Left ventricle myocardium superior (tissue), 1 donor: ENCODE measurements at places on chromosomes 5 and 9. TPM values are rescaled to one million over a fixed set of nuclear protein-coding genes. Genes with fewer than 3 reads are reported as not detected.

GRCh38 chr5:76451031-76451701 lies 48.1 kb downstream of the IQGAP2 start:
- DNase-seq: no peak

- no peak for DNase-seq
Measured at GRCh38 chr9:87751423-87751822, 25.5 kb downstream of the CTSL start.

DNA sequence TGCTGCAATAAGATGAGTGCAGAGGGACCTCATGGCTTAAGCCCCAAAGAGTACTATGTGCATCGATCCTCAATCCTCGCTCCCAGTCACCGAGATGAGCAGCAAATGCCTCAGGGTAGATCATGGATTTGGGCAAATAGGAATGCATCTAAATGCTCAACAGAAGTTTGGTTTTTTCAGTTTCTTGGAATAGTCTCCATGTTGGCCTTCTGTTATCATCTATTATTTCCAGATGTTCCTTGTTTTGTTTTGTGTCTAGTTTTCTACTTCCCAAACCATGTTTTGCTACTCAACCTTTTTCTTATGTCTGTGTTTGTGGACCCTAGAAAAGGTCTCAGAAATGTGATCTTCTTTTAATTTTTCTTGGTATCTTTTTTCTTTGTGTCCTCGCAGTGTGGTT lies 43.5 kb upstream of the RASGRF2 start:
- no peak for DNase-seq

GRCh38 chr9:18384066-18384465 lies 89.9 kb upstream of the ADAMTSL1 start:
- no peak for DNase-seq

DNA sequence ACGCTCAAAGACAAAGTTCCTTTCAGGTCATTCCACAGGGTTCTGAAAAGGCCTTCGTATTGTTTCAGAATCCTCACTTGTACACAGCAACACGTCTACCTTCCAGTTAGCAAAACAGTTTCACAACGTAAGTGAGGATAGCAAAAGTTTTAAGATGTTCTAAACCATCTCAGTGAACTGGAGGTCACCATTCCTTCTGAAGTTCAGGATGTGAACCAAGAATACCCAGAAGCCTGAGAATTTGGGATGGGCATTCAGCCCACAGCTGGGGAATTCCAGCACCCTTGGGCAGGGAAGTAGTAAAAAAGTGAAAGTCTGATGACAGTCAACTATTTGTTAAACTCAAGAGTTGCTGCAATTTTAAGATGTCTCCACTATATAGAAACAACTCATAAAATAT lies 224.5 kb downstream of the BNC2 start:
- no peak for DNase-seq

- DNase-seq: no peak
Measured at GRCh38 chr5:110103081-110103480, 413.4 kb downstream of the MAN2A1 start.

DNA sequence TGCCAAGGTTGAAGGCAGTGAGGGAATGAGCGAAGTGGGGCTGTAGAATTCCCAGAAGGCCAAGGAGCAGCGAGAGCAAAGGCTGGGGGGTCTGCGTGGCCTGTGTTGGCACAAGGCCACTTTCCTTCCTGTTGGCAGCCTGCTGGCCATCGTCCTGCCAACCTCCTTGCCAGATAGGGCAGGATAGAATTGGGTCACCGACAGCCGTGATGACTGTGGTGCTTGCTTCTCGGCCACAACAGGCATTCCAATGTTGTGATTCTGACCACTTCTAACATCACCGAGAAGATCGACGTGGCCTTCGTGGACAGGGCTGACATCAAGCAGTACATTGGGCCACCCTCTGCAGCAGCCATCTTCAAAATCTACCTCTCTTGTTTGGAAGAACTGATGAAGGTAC lies 18.9 kb downstream of the TRIP13 start:
- no peak for DNase-seq

DNA sequence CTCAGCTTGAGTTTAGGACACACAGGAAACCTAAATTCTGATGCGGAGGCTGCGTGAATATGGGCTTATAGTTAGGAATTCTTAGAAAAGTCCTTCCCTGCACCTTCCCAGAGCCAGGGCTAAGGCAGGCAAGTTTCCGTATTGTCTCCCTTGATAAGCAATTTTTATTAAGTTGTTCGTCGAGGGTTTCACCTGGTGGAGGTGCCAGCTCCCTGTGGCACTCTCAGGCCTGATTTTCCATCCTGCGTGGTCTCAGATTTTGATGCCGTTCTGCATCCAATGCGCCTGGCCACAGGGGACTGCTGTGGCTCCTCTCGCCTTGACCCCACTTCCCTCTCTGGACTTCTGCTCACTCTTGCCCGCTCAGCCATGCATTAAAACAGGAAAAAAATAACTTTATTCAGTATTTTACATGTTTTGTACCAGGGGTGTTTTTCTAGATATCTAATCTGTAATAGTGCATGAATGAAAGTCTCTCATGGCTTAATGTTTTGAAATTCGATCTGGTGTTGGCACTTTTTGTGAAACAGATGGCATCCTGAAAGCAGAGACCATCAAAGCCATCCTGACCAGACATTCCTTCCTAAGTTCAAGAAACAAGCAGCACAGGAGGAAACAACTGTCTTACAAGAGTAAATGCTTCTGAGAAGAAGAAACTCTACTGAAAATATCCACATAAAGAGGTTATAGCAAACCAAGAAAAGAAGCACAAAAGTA lies 50.7 kb downstream of the TRIP13 start:
- DNase-seq: no peak

DNA sequence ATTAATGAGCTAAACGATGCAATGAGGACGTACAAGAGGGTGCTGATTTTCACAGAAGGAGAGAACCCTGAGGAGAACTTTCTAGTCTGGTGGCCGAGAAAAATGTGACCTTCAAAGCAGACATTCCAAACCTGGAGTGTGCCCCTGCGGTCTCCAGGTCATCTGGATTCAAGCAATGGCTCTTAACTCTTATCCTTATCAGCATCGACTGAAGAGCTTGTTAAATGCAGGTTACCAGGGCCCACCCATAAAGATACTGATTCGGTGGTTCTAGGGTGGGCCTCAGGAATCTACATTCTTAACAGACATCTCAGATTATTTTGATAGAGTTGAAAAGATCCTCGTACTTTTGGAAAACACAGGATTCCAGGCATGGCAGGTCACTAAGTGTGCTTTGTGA lies 103.6 kb upstream of the SAP30L start:
- no peak for DNase-seq

PAPPA gene
- total RNA-seq: 1.1 TPM

PHF24 gene
- total RNA-seq: 0.10 TPM

PDE8B gene
- 0.69 TPM for total RNA-seq

PDE6A gene
- 0.05 TPM for total RNA-seq

HINT1 gene
- total RNA-seq: 187 TPM

CCDC192 gene
- not detected for total RNA-seq

GLRA1 gene
- not detected for total RNA-seq
